Vein endothelial cell (primary cell): ENCODE measurements at places on chromosomes 1 and 21. TPM values are rescaled to one million over a fixed set of nuclear protein-coding genes. Genes with fewer than 3 reads are reported as not detected.

S100A7A gene
- not detected in 2 replicates for total RNA-seq

CD160 gene
- total RNA-seq, result not detected in 2 replicates

GUCA2B gene
- not detected in 2 replicates for total RNA-seq

PRELP gene
- under 0.01 TPM in 1 of 2 replicates, not detected in the other for total RNA-seq

CA6 gene
- total RNA-seq, result not detected in 2 replicates

LHX4 gene
- under 0.01 TPM in 1 of 2 replicates, not detected in the other for total RNA-seq

KLF17 gene
- total RNA-seq, result not detected in 2 replicates

RSPH1 gene
- 0.19 TPM in 1 of 2 replicates, not detected in the other for total RNA-seq

TLR5 gene
- total RNA-seq, result under 0.01 and 0.96 TPM in 2 replicates

LAMC2 gene
- total RNA-seq, result 2.3 and 2.8 TPM in 2 replicates

KCNE2 gene
- total RNA-seq, result not detected in 2 replicates

INSRR gene
- not detected in 2 replicates for total RNA-seq

G0S2 gene
- 0.57 and 4.6 TPM in 2 replicates for total RNA-seq

SMIM1 gene
- total RNA-seq, result 2.3 TPM in 1 of 2 replicates, not detected in the other

FNDC5 gene
- total RNA-seq, result 0.33 and 0.48 TPM in 2 replicates

DNAJC11 gene
- total RNA-seq, result 42.1 and 45.4 TPM in 2 replicates

TRMT13 gene
- 11.8 and 12.8 TPM in 2 replicates for total RNA-seq

CNIH3 gene
- 0.76 and 0.98 TPM in 2 replicates for total RNA-seq

FLG2 gene
- not detected in 2 replicates for total RNA-seq

UMODL1 gene
- total RNA-seq, result not detected in 2 replicates

OR2M3 gene
- not detected in 2 replicates for total RNA-seq

CYYR1 gene
- 19.6 and 20.5 TPM in 2 replicates for total RNA-seq

SPATA21 gene
- not detected in 2 replicates for total RNA-seq

C1orf50 gene
- 4.9 and 5.9 TPM in 2 replicates for total RNA-seq

MAN1C1 gene
- 4.3 and 6.2 TPM in 2 replicates for total RNA-seq

LRRIQ3 gene
- total RNA-seq, result under 0.01 and 0.86 TPM in 2 replicates

KLHL17 gene
- total RNA-seq, result 6.2 and 6.5 TPM in 2 replicates
